ENCODE measurements at places on chromosomes 5 and 9.
A peak's percentile ranks its signal among the peaks of the same experiment; 100 is the strongest.

GRCh38 chr5:82470185-82470994, 192.2 kb upstream of the RPS23 start:
- DNase-seq: no peak

GRCh38 chr5:159992566-159992965, 16.4 kb upstream of the TTC1 start:
- no peak for DNase-seq

DNA sequence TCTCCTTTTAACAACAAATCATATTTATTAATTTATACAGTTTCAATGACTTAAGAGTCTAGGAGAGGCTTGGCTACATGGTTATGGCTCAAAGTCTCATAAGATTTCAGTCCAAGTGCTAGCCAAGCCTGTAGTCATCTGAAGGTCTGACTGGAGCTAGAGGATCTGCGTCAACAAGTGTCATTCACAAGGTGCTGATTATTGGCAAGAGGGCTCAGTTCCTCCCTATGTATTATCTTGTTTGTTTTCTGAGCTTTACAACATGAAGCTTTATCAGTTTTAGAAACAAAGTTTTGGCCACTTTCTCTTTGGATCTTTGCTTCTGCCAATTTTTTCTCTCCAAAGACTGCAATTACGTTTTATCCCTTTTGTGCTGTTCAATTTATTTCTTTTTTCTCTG, 94.7 kb downstream of the RICTOR start:
- no peak for DNase-seq

DNA sequence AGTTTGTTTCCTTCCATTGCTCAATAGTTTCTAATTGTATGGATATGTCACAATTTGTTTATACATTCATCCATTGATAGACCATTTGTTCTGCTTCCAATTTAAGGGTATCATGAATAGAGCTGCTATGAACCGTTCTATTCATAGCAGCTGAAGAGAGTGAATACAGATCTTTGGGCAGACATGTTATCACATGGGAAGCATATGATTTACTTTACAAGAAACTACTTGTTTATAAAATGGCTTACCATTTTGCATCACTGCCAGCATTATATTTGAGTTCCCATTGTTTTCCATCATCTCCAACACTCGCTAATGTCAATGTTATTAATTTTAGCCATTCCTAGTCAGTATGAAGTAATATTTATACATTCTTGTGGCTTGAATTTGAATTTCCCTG, 549.0 kb downstream of the MAT2B start:
- no peak for DNase-seq

DNA sequence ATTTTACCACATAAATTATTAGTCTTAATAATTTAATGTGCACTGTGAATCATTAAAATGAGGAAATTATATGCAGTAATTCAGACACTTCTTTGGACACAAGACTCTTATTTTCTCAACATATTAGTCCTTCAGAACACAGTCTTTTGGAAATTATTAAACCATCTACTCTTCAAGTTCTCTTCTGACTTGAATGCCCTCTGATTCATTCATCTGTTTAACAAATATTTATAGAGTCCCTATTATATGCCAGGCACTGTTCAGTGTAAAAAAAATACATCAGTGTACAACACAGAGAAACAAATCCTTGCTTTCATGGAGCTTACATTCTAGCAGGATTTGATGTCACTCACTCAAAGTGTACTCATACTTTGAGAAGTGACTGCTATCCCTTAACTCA, 163.4 kb upstream of the IL12B start:
- no peak for DNase-seq

- no peak for DNase-seq
Measured at GRCh38 chr9:135146766-135147473, 59.5 kb downstream of the OLFM1 start.

DNA sequence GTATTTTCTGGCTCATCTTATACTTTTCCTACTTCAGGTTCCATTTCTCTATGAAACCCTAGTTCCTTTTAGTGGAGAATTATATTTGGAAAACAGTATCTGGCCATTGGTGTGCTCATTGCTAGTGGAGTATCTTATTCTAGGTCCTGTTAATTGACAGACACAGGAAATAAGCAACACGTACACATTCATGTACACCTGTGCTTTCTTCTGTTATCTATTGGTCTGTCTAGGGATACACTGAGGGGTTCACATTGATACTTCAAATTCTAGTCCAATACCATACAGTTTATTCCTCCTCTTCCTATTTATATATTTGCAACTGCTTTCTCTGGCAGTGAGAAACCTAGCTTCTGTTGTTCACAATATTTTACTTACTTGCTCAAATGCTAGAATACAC, 110.2 kb downstream of the FER start:
- DNase-seq: no peak

DNA sequence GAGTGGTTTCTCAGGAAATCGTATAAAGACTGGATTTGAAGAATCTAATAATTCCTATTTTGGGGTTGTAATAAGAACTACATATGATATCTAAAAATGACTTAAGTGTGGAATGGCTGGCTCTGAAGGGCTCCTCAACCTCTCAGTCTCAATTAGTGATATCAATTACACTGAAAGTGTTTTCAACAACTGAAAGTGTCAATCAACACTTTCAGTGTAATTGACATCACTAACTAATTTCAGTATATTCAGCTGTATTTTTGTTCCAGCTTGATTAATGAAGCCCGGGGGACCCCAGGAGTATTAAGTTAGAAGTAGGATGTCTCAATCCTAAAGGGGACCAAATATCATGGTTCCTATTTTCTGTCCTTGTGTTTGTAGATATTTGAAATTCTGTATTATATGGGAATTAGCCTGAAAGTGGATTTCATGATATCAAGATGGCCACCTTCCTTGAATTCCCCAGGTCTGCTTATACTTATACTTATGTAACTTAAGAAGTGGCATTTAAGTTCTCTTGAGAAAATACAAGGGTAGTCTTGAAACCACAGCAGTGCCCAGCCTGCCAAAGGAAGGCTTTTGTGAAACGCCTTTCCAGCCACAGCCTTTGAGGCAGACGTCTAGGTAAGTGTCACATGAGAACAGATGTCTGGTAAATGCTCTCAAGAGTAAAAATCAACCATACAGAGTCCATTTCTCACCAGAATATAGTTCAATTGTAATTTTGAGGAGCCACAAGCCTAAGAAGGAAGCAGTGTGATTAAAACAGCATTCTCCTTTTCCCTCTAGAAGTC, 4.6 kb downstream of the BASP1 start:
- no peak for DNase-seq

DNA sequence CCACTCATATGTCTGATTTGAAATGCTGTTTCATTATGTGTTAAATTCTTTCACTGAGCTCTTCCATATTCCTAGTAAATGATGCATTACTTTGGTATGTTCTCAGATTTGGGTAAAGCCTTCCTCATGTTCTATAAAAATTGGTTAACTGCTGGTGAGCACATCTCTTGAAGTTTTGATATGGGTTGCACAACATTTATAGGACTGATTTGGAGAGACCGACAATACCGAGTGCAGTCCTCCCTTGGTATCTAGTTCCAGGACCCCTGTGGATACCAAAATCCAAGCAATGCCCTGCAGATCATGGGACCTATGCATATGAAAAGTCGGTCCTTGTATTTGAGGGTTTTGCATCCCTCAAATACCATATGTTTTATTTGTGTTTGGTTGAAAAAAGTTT, 37.8 kb downstream of the WDR36 start:
- DNase-seq: no peak

DNA sequence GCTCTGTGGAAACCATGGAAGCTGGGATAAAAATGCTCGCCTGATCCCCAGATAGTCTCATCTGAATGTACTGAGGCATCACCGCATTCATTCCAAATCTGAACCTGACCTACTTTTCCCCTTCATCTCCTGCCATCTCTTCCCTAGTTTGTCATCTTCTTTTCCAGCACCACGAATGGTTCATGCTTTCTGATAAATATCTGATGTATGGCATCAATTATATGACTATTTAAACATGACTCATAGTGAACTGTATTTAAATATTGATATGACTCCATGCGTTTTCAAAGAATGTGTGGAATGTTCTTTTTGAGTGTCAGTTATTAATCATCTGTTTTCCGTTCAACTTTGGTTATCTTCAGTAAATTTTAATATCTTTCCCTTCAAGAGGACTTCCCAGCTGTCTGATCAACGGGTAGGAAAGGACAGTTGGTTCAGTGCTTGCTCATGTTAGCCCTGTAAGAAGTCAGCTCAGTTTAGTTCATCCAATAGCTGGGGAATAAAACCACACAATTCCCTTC, 21.1 kb downstream of the BASP1 start:
- no peak for DNase-seq

DNA sequence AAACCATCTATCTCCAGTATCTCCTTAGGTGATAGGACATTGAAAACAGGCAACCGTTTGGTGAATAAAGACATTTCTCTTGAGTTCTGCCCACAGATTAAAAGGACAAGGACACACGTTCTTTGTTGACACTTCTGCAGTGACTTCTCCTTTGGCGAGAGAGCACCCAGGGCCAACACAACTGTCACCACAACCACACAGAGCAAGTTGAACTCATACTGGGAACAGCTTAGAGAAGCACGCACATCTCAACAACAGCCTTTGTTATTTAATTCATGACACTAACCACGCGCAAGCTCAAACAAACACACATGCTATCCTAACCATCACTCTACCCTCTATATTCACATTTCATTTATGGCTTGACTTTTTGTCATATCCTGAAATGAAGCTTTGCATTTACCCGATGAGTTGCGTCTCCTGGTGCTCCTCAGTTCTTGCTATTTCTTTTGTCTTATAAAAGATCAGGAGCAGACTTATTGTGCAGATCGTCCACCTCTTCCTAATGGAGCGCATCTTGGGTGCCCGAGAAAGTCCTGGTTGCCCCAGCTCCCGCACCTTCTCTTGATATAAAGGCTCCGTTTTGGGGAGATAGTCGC, 543 bp downstream of the ST8SIA4 start:
- peak; percentile 61 for DNase-seq

DNA sequence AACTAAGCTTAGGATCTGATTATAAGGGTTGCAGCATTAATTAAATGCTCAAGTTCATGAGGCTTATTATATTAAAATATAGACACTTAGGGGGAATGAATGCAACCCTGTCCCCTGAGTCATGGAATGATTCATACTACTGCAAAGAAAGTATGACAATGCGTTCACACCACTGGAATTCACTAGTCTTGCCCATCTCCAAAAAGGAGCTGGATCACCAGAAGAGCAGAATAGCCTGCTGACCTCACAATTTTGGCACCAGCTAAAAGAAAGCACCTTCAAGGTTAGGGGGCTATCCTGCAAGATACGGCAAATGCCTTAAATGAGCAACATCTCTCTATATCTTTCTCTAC, 32.0 kb upstream of the TMED7 start:
- DNase-seq: no peak

- DNase-seq: no peak
Measured at GRCh38 chr5:88364991-88365390, 96.3 kb upstream of the TMEM161B start.

GRCh38 chr9:136396219-136396515, 3.8 kb downstream of the SNAPC4 start:
- no peak for DNase-seq

- no peak for DNase-seq
Measured at GRCh38 chr5:87944553-87945285, 323.9 kb downstream of the TMEM161B start.

- DNase-seq: no peak
Measured at GRCh38 chr9:33884856-33885701, 68.1 kb downstream of the UBE2R2 start.

DNA sequence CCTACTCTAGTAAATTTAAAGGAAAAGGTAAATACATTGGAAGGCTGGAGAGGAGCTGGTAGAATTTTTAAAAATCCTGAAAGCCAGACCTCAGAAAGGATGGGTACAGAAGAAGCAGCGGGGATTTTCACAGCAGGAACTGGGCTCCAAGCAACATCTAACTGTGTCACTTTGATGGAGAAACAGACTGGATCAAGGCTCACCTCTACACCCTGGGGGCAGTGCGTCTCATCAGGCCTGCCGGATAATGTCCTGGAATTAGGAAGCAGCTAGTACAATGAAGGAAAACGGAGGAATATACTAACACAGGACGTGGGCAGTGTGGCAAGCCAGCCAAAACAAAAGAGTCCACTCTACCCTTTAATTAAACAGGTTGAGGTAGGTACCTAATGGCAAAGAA, 463.6 kb downstream of the TAF11L14 start:
- no peak for DNase-seq

- DNase-seq: no peak
Measured at GRCh38 chr5:149063017-149063687, at the start of gene SH3TC2. TSS of gene SH3TC2 (minus strand) at chr5:149063062. CDS start at chr5:149063022, 40 bp downstream.

GRCh38 chr5:57561231-57561842, 78.7 kb upstream of the ACTBL2 start:
- no peak for DNase-seq

DNA sequence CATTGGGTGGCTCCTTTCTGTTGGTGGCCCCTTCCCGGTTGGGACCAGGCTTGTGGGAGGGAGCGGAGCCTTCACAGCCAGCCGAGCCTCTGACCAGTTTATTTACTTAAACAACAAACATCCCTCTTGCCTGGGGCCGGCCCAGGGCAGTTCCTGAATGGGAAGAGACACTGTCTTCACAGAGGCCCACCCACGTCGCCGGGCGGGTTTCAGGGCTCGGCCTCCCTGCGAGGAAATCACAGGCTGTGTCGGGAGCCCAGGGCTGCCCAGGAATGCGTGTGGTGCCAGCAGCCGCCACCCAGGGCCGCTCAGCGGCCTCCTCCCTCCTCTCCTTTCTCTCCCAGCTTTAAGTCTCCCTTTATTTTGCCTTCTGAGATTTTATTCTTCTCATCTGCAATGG, 132.5 kb downstream of the HSD17B3 start:
- DNase-seq: no peak

GRCh38 chr5:6455571-6456200, 7.0 kb downstream of the UBE2QL1 start:
- no peak for DNase-seq

DNA sequence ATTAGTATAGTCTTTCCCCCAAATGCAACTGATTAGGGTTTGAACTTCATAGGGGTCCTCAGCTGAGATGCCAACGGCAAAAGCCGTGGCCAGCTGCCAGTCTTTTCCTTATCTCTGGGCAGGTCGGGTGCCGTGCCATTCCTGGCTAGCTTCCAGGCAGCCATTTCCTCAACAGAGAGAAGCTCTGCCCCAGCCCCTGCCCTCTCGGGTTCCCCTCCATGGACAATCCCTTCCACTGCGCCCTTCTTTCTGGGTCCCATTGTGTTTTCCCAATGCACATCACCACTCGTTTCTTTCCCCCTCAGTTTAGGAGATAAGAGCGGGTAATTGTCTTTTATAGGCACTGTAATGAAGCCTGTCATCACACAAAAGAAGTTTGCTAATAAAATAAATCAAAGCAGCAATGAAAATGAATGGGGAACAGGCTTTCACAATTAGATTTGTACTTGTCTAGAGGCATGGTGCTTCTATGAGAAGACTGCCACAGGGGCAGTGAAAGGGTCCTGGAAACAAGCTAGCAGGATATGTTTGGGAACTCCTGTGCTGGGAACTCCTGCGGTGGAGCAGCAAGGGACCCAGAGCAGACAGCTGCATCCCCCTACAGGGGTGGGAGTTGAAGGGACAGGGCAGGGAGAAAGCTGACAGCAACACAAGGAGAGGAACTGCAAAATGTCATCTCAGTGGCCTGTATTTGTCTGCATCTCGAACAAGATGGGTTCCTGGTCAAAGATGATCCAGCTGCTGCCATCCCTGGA, 48.0 kb upstream of the SAP30L start:
- no peak for DNase-seq
